Type B pancreatic cell (in vitro differentiated cells): ENCODE measurements at places on chromosomes 11 and 22. TPM values are rescaled to one million over a fixed set of nuclear protein-coding genes. Genes with fewer than 3 reads are reported as not detected.

SELENOM gene
- 13.7 and 22.4 TPM in 2 replicates for total RNA-seq

DNA sequence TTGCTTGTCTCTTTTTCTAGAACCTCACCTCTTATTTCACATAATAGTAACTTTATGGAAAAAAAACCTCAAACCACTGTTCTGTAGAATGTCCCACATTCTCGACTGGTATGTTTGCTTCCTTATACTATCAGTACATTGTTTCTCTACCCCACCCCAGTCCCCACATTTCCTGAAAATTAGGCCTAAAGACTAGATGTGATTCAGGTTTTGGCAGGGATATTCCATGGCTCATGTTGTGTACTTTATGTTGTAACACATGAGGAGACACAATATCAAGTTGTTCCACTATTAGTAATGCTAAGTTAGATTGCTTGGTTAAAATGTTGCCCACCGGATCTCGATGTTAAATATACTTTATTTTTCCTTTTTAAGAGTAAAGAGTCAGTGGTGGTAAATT, 34.7 kb downstream of the DDIAS start:
- no peaks in the 10 kb centered on the region for H3K4me1 ChIP-seq
- H3K4me3 ChIP-seq: no peak overlapping the region
- H3K36me3 ChIP-seq: peaks cover 7% of the 10 kb centered on the region
- no peak for DNase-seq
- no peak overlapping the region for H3K27ac ChIP-seq

PIWIL4 gene
- total RNA-seq: 4.2 and 11.6 TPM in 2 replicates

GRCh38 chr11:6284250-6284649, 24.6 kb downstream of the CCKBR start:
- peaks cover 23% of the 10 kb centered on the region for H3K27me3 ChIP-seq
- H3K4me3 ChIP-seq: no peak overlapping the region
- no peak overlapping the region for H3K27ac ChIP-seq
- H3K4me1 ChIP-seq: no peaks in the 10 kb centered on the region

TCN2 gene
- total RNA-seq: 9.0 and 14.5 TPM in 2 replicates

- peak overlapping the region; percentile 70 for H3K27ac ChIP-seq
- no peak for DNase-seq
- H3K27me3 ChIP-seq: no peaks in the 10 kb centered on the region
- H3K36me3 ChIP-seq: peaks cover 16% of the 10 kb centered on the region
- H3K4me3 ChIP-seq: peak overlapping the region; percentile 45
Measured at GRCh38 chr11:76787271-76787670, 4.1 kb downstream of the TSKU start.

GRCh38 chr11:61754534-61755482, 2.4 kb downstream of the MYRF start:
- DNase-seq: no peak
- peak overlapping the region; percentile 41 for H3K27ac ChIP-seq
- H3K4me1 ChIP-seq: peaks cover 19% of the 10 kb centered on the region
- H3K27me3 ChIP-seq: peaks cover 18% of the 10 kb centered on the region
- H3K36me3 ChIP-seq: no peaks in the 10 kb centered on the region

DNA sequence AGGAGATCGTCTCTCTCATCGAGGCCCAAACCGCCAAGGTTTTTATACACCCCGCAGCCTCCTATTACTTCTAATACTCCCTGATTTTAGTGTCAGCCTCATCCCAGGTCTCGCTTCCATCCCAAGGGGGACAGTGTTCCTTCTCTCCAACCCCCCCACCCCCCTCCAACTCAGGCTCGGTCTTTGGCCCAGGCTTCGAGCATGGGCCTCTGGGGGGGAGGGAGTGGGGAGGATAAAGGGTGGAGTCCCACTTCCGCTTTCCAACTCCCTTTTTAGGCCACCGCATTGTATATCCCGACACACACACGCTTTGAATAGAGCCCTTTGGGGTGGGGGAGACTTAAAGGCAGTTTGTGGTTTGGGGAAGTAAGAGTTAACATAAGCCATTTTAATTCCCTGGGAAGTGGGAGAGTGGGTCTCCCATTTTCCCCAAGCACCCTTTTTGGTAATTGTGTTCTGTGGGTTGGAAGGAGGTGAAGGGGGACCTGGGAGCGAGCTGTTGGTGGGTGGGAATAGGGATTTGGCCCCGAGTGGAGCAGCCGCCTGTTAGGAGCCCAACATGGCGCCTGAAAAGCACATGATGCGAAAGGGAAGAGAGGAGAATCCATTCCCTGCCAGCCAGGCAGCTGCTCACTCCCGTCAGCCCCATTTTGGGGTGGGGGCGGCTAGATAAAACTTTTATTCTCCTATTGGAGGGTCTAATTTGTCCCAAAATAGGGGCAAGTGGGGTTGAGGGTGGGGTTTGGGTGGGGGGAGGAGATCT, 844 bp downstream of the PCF11 start:
- H3K27me3 ChIP-seq: no peaks in the 10 kb centered on the region
- peaks cover 25% of the 10 kb centered on the region for H3K4me1 ChIP-seq
- H3K4me3 ChIP-seq: peak overlapping the region; percentile 100
- peaks cover 27% of the 10 kb centered on the region for H3K36me3 ChIP-seq
